Coronary artery (tissue), 2 donors: ENCODE measurements at places on chromosomes 11 and 22.

DNA sequence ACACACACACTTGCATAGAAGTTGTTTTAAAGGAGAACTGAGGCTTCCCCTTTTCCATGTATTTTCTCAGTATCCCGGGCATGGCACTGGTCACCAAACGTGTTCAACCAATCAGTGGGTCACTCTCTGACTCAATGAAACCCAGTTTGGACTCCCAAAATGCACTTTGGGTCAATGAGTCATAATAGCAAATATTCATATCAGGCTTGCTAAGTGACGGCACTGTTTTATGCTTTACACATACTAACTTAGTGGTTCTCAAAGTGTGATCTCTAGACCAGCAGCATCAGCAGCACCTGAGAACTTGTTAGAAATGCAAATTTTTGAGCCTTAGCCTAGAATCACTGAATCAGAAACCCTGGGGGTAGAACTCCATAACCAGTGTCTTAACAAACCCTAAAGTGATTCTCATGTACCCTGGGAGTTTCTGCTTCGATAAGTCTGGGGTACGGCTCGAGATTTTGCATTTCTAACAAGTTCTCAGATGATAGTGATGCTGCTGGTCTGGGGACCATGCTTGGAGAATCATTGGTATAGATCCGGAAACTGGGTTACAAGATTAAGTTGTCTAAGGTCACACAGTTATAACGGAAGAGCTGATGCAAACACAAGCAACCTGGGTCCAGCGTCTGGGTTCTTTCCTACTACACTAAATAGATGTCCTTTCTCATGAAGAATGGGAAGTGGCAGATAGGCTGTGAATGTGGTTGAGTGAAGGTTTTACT, 35.6 kb downstream of the ETS1 start:
- DNase-seq = no peak

GRCh38 chr22:35930933-35931332, 97.7 kb downstream of the RBFOX2 start:
- no peak for DNase-seq

DNA sequence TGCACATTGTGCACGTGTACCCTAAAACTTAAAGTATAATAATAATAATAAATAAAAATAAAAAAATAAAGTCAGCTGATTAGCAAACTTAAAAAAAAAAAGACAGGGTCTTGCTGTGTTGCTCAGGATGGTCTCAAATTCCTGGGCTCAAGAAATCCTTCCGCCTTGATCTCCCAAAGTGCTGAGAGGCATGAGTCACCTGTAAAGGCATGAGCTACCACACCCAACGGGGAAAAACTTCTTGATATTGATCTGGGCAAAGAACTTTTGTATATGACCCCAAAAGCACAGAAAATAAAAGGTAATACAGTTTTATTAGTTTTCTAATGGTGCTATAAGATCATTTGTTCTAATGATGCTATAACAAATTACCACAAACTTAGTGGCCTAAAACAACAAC, 46.1 kb downstream of the ENTHD1 start:
- DNase-seq = no peak

GRCh38 chr11:88433536-88434230, 96.1 kb upstream of the CTSC start:
- DNase-seq = no peak

GRCh38 chr11:65078151-65078550, 5.7 kb downstream of the CDCA5 start:
- no peak for DNase-seq

GRCh38 chr11:61791737-61792309, 576 bp downstream of the TMEM258 start:
- DNase-seq = no peak

DNA sequence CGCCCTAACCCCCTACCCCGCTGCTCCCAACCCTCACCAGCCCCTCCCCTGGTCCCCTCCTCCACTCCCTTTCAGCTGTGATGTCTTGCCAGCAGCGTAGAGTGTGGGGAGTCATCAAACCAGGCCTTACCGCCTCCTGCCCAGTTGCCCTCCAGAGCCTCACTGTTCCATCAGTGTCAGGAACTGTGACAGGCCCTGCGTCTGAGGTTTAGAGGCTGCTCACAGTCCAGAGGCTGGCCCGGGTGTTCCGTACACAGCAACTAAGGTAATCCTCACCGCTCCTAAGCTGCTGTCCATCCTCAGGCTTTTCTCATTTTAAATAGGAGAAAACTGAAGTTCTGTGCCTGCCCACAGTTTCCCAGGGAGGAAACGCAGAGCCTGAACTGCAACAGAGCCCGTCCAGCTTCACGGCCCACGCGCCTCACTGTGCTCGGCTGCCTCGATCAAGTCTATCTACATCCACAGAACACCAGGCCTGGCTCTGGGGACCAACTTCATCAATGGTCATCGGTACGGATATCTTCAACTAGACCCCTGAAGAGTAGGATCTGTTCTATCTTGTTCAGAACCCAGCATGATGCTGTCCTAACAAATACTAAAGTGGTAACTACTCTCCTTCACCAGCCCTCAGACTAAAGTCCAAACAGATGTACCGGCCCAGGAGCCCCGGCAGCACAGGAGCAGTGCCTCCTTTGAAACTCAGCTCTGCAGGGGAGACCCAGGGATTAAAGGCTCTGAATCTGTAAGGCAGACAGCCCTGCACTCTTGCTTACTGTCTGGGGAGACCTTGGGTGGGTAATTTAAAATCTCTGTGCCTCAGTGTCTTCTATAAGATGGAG, 10.3 kb downstream of the VPS37C start:
- DNase-seq = no peak

GRCh38 chr22:50705219-50705691, 32.6 kb downstream of the SHANK3 start:
- no peak for DNase-seq

DNA sequence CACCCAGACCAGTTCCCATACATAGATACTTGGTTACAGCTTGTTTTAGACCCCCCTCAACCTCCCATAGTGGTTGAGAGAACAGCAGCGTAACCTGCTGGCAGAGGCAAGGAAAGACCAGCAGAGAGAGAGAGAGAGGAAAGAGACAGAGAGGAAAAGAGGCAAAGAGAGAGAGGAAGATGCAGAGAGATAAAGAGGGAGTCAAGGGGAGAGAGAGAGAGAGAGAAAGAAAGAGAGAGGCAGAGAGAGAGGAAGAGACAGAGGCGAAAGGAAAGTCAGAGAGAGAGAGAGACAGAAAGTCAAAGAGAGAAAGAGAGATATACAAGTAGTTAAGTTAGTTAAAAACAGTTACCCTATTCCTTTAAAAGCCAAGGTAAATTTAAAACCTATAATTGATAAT, 52.5 kb downstream of the NEU3 start:
- DNase-seq = no peak

GRCh38 chr11:44627911-44628729, 62.7 kb downstream of the CD82 start:
- DNase-seq = peak; percentile 76

DNA sequence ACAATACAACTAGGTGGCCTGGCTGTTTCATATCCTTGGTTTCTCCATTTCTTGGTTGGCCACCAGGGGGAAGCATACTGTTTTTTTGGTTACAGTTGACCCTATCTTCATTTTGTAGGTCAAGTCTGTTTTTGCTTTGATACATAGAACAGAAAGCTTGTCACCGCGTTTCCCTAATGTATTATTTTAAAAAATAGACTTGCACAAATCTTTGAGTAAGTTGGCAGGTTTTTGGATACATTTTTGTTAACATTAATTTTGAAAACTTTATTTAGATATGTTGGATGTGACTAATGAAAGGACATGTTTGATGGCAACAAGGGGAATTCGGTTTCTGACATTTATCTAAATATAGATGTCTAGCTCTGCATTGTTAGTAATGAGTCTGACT, 3.0 kb downstream of the NCR3LG1 start:
- DNase-seq = no peak

GRCh38 chr11:47061429-47062178, 115.1 kb downstream of the ARFGAP2 start:
- DNase-seq = no peak

GRCh38 chr11:89361734-89362133, 129.4 kb downstream of the NOX4 start:
- no peak for DNase-seq

- DNase-seq = no peak
Measured at GRCh38 chr11:94449437-94449836, 44.2 kb downstream of the MRE11 start.

- DNase-seq = no peak
Measured at GRCh38 chr11:111059726-111060125, 185.8 kb upstream of the POU2AF2 start.

DNA sequence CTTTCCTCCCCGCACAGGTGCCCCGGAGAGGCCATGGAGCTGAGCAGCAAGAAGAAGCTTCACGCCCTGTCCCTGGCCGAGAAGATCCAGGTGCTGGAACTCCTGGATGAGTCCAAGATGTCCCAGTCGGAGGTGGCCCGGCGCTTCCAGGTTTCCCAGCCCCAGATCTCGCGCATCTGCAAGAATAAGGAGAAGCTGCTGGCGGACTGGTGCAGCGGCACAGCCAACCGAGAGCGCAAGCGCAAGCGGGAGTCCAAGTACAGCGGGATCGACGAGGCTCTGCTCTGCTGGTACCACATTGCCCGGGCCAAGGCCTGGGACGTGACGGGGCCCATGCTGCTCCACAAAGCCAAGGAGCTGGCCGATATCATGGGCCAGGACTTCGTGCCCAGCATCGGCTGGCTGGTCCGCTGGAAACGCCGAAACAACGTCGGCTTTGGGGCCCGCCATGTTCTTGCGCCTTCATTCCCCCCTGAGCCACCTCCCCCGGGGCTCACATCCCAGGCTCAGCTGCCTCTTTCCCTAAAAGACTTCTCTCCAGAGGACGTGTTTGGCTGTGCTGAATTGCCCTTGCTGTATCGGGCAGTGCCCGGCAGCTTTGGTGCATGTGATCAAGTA, 1.3 kb downstream of the TIGD3 start:
- DNase-seq = no peak

GRCh38 chr11:34825315-34825669, 90.9 kb downstream of the APIP start:
- no peak for DNase-seq

DNA sequence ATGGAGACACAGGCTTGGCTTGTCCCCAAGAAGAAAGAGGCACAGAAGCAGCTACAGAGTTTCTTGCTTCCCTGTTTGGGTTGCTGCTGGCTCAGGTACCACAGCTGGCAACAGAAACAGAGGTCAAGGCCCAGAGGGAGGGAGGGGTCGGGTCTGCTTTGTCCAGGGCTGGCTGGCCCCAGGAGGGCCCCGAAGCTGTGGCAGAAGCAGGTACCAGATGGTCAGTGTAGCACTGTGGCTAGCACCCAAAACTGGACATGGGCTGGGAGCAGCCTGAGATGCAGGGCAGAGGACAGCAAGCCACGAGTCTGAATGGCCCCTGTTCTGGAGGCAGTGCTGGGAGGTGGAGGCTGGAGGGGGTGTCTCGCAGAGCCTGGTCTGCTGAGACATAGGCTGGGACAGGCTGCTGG, 52.3 kb upstream of the CCDC188 start:
- no peak for DNase-seq

- DNase-seq = no peak
Measured at GRCh38 chr22:49087198-49087597, 740.5 kb downstream of the BRD1 start.

- no peak for DNase-seq
Measured at GRCh38 chr22:42473484-42474193, 41.4 kb upstream of the NFAM1 start.

- DNase-seq = no peak
Measured at GRCh38 chr11:33946930-33947329, 55.1 kb upstream of the LMO2 start.

DNA sequence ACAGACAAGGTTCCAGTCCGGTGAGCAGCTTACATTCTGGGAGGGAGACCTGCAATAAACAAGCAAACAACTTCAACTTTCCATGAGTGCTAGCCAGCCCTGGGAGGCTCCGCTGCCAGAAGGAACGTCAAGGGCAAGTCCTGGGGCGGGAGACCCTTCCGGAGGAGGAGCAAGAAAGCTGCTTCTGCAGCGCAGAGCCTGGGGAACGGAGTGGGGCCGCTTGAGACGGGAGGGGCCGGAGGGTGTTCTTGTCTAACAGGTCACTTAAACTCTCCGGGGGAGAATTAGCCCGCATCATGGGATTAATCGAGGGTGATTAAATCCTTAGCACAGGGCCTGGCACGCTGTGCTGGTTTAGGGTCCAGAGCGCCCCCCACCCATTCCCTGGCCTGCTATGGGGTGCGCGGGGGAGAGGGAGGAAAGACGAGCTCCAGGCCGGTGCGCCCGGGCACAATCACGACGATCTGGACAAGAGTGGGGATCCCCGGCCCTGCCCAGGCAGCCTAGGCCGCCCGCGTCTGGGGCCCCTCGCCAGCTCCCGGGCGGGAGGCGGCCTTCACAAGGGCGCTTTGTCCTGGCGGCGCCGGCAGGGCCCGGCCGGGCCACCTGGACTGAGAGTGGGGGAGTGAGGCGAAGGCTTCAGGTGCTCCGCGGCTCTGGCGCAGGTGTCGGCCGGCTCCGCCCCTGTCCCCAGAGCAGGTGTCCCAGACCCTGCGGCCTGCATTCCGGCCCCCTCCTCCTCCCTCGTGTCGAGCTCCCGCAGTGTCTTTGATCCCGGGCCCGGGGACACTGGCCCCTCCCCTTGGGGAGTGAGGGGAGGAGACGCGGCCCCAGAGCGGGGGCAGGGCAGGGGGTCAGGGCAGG, 663 bp upstream of the LARGE2 start:
- DNase-seq = peak; percentile 70

DNA sequence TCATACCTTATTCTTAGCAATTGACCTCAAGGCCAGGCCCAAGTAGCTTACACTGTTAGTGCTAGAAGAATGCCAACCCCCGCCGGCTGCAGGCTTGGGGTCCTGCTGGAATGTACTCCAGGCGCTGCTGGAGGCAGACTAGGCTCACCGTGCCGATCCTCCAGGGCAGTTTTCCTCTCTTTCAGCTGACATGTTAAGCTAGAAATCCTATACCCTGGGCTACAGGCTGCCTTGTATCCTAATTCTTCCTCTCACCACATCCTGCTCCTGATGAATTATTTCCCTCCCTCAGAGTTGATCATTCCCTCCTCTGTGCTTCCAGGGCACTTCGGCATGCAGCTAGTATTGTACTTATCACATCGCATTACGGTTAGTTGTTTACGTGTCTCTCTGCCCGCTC, 3.4 kb downstream of the SPTBN2 start:
- DNase-seq = no peak
